Right lobe of liver (tissue), 6 donors: ENCODE measurements at places on chromosomes 12 and 14.

- DNase-seq = no peak
Measured at GRCh38 chr14:89093083-89093730, 268.8 kb downstream of the TTC8 start.

DNA sequence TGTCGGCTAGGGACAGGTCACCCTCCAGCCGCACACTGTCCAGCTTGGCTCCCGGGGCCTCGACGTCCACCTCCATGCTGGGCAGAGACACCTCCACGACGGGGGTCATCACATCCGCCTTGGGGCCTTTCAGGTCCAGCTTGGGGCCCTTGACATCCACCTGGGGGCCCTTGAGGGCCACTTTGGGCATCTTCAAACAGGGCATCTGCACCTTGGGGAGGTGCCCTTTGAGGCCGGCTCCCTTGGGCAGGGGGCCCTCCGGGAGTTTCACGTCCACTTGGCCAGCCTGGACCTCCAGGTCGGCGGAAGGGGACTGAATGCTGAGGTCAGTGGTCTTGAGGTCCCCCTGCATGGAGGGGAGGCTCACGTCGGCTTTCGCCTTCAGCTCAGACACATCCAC lies 17.9 kb downstream of the PLD4 start:
- no peak for DNase-seq

DNA sequence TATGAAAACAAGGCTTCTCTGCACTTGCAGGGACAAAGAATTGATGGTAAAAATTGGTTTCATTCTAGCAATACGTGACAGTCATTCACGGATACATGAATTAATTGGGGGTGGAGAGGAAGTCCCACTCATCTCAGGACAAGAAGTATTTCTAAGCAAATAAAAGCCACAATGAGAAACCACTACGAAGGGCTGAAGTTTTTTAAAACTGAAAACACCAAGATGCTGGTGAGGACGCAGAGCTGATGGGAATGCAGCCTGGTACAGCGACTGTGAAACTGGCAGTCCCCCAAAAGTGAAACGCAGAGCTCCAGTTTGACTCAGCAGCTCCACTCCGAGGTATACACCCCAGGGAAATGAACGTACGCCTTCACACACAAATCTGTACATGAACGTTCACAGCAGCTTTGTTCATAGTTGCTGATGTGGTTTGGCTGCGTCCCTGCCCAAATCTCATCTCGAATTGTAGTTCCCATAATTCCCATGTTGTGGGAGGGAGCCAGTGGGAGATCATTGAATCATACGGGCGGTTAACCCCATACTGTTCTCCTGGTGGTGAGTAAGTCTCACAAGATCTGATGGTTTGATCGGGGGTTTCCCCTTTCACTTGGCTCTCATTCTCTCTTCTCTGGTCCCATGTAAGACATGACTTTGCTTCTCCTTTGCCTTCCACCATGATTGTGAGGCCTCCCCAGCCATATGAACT lies 89.0 kb downstream of the SCARB1 start:
- no peak for DNase-seq

DNA sequence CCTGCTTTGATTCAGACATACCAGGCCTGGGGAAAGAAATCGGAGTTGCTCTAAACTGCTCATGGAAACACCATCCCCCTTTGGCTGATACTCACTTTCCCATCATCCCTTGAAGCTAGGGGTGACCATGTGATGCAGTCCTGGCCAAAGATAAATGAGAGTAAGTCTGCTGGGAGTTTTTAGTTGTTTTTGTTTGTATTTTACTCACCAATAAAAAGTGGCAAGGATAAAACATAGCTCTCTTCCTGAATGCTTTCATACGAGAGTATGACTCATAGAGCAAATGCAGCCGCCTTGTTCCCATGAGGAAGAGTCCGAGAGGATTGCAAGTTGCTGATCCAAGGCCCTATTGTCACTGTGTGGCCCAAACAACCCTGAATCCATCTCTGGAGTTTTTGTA lies 126.4 kb upstream of the TMEM132C start:
- no peak for DNase-seq

- no peak for DNase-seq
Measured at GRCh38 chr14:28765831-28766468, 637 bp upstream of the FOXG1 start.

- no peak for DNase-seq
Measured at GRCh38 chr12:62146318-62146717, 113.9 kb upstream of the USP15 start.

DNA sequence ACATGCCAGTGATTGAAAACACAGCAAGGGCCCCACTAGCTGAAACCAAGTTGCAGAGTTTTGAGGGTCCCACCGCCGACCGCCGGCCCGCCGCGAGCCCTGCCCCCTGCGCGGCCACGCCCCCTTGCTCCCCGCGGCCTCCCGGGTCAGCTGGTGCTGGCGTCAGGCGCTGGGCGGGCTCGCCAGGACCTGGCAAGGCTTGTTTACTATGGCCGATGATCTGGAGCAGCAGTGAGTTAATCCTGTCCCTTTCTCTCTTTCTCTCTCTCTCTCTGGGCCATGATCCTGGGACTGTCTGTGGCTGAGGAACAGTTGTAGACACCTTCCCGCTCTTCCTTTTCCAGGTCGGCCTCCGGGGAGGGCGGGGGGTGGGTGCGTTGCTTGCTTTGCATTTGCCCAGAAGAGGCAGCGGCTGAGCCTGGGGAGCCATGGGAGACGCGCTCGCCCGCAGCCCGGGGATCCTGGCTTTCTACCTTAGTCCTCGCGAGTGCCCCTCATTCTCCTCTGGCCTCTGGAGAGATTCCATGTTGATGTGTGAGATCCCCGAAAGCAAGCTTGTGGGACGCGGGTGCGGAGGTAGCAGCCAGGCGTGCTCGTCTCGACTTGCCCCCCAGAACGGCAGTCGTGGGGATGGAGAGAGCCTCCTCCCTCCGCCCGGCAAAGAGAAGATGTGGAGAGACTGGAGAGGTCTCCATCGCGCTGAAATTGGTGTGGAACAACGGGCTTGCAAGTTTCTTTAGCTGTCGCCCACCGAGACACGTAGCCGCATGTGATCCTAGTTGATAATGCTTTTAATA lies at the start of gene ABHD4:
Gene ABHD4, plus strand, starts transcription at position 202 of the 797 bp plus-strand sequence. Its CDS starts 7 bp downstream, at position 209.
- peak; percentile 92 for DNase-seq

DNA sequence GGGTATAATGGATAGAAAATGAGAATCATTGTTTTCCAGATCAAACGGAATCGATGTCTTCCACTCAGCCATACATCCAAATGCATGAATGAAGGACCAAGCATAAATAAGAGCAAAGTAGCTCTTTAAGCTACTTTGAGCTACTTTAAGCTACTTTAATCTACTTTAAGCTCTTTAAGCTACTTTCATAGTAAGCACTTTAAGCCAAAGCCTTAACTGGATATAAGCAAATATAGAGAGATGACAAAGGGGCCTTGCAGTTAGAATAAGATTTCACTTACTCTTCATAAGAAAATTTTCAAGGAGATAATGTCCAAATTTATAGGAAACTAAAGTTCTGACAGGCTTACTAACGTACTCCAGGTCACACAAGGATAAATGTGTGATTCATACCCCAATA lies 355.6 kb upstream of the KITLG start:
- DNase-seq = no peak

GRCh38 chr12:122471324-122472226 lies 29.2 kb downstream of the ZCCHC8 start:
- peak; percentile 23 for DNase-seq

DNA sequence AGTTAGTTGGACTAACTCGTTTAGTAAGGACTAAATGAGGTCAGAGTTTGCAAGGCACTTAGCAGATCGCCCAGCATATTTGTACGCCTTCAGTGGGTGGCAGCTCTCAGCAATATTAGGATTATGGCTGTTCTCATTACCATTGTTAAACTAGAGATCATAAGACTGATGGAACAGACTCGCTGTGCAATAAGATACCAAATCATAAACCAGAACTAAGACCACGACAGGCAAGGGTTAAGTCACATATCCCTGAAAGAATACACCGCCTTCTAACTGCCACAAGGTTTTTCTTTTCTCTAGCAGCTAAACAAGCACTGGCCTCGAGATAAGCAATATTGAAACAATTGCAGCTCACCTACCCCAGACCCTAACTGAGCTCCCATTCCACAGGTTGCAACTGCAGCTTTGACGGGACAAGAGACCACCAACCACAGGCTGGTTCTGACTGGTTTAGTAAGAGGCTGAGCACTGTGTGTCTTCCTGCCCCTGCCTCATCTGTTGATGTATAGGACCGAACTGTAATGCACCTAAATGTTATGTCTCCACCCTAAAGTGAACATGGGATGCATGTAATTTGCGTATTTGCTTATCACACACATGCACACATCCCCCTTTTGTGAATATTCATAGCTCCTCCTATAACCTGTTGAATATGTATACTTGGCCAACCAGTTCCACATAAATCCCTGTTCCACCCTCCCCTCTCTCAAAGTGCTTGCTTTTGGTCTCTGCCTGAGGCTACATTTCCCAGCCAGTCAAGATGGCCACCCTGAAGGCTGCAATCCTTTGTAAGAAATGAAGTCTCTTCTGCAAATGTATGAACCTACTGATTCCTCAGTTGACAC lies 153.2 kb downstream of the CALM1 start:
- no peak for DNase-seq
